Activated CD4-positive, alpha-beta T cell treated with anti-CD3 and anti-CD28 coated beads, Interleukin-10, Interleukin-2, amounts not matched to agents 100 ng/mL and 50 ng/mL, durations not matched to agents 16 hours and 8 hours (primary cell): ENCODE measurements at places on chromosomes 1 and 21.

GRCh38 chr1:228463009-228463558 lies 24.1 kb upstream of the RNF187 start:
- DNase-seq, result no peak

- no peak for DNase-seq
Measured at GRCh38 chr21:39576518-39577128, 36.1 kb upstream of the B3GALT5 start.

GRCh38 chr1:209104646-209105045 lies 478.9 kb upstream of the CAMK1G start:
- DNase-seq, result no peak

DNA sequence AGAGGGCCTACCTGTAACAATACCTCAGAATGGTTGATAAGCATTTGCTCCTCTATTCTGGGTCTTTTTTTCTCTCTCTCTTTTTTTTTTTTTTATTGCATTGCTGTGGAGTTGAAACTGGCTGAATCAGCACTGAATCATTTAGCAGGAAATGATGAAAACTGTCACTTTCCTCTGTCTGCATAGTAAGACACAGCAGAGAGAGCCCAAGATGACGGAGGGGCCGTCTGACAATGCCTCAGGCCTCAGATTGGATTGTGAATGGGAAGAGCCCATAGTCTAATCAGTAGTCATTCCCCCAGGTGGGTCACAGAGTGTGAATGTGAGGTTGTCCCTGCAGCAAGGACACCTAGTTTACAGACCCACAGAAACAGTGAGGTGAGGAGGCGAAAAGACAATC lies 193.2 kb upstream of the PLXNA2 start:
- DNase-seq, result peak; percentile 30

DNA sequence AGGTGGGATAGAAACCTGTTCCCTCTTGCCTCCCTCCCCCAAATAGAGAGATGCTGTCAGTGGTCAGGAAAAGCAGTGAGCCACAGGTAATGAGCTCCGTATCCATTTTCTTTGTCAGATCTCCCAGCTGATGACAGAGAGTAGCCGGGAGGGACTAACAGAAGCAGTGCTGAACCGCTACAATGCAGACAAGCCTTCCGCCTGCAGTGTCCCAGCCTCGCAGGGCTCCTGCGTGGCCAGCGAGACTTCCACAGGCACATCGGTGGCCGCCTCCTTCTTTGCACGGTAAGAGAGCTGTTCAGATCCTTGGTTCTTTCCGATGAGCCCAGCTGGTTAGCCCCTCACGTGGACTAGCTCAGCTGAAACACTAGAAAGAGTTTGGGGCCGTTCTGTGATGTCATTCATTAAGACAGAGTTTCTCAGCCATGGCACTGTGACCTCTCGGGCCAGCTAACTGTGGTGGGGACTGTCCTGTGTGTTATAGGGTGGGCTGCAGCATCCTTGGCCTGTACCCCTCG lies 264.7 kb downstream of the KIF26B start:
- DNase-seq, result no peak

DNA sequence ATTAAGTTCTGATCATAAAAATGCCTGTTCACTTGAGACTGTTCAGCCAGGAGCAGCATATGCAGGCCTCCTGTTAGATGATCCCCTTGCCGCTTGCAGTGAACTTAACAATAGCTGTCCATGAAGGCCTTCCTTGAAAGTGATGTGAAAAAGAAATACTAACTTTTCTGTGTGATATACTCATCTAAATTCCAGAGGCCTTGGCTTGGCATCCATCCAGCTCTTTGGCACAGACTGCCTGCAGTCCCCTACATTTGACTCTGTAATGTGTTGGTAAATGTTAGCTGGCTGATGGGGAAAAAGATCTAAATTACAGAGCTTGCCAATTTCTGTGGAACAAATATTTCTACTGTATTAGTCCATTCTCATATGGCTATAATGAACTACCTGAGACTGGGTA lies 73.7 kb downstream of the KCNK2 start:
- no peak for DNase-seq

DNA sequence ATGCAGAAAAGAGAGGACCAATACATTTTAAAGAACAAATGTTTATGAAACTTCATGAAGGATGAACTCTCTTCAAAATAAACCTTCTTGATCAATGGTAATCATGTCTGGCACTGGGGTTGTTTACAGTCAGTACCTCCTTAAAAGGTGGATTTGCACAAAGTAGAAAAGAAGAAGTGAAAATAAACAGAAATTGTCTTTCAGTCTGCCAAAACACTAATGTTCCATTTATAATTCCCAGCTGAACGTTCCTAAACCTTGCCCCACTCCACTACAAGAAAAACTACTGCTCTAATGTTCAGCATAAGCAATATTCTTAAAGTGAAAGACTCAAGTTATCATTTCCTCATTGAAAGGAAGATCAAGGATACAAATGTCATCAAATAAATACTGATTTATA lies 86.2 kb downstream of the EIF4G3 start:
- no peak for DNase-seq

DNA sequence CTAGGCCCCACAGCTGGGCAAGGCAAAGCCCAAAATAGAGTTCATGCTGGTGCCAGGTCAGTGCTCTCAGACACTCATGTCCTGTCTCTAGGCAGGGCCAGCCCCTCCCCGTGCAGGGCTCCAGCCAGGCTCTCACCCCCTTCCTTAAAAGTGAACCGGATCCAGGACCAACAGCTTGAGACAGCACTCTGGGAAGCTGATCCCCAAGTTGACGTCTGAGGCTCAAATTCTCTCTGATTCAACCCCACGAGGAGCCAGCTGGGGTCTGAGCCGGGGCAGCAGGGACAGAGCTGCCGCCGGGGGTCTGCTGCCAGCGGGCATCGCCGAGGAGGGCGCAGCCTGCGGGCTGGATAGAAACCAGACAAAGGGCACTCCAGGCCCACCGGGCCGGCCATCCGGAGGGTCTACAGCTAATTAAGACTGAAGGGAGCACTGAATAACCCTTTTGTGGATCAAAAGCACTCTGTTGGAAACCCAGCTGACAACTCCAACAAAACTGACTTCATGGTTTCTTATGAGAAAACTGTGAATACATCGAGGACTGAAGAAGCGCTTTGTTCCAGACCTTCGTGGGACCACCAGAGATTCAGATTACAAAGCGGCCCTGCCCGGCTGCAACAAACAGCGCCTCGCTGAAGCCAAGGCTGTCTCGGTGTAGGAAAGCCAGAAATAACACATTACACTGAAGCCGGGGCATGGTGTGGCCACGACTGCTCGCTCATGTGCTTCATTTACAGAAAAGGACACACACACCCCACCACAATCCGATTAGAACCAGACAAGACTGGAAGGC lies 95.8 kb downstream of the PSMG1 start:
- DNase-seq, result no peak

DNA sequence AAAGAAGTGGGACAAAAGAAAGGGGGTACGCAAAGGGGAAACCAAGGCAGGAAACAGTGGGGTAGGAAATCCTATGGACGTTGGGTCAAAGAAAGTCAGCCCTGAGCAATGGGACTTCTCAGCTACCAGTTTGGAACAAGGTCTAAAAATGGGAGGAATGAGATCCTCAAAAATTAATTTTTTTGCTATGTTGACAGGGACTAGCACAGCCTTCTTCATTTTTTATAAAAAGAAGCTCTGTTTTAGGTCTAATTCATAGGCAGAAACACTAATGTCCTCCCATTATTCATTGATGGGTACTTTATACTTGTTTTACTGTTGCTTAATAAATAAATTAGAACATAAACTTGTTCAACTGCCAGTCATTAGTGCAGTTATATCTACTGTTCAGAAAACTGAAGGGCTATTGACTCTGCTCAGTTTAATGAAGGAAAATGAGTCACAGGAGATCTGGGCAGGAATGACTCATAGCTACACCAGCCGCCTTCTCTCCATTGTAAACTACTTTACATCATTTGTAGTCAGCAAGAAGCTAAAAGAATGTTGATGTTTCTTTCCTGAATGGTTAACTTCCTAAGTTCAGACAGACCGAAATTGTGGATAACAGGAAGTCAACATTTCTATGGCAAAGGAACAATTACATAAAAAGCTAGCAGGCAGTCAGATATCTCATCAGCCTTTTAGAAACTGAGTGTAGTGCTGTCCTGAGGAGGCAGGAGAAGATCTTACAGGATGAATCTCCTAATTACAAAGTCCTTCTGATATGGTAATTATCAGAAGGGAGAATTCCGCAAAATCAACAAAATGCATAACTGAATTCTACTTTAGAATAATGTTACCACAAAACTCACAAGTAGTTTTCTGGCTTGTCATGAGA lies 356.4 kb upstream of the PKN2 start:
- DNase-seq, result peak; percentile 48

GRCh38 chr1:231315887-231316286 lies 21.8 kb downstream of the EXOC8 start:
- peak; percentile 50 for DNase-seq

GRCh38 chr1:15559189-15559810 lies 25.6 kb downstream of the AGMAT start:
- DNase-seq, result no peak

DNA sequence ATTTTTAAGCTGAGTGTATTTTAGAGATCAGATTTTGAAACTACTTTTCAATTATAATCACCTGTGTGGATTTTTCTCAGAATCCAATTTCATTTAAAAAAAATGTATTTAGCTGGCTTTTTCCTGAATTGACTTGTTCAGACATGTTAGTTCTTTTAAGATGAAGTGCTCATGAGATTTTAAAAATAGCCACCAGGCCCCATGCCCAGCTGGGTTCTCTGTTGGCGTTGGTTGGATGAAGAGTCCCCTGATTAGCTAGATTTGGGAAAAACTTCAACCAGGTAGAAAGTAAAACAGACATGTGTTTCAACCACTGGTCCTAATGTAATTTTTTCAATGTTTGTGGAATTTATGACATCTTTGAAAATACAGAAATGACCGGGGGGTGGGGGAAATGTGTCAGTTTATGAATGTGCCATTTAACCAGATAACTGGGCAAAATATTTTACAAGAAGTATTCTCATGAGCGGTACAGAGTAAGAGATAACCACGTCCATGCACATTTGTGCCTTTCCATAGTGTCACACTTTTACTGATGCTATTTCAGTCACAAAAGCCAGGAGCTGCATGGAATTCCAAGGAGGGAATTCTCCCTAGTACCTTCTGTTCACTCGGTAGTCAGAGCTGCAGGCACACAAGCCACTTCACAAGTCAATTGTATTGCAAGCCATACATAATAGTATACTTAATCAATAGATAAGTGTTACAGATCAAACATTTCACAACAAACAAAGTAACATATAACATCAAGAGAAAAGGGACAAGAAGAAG lies 51.1 kb downstream of the KCNK1 start:
- no peak for DNase-seq

GRCh38 chr1:92210701-92211100 lies 7.0 kb upstream of the C1orf146 start:
- no peak for DNase-seq

- DNase-seq, result no peak
Measured at GRCh38 chr1:2452201-2452931, 23.7 kb upstream of the PLCH2 start.

GRCh38 chr21:46559291-46559983 lies 45.4 kb downstream of the S100B start:
- peak; percentile 61 for DNase-seq

GRCh38 chr1:175129182-175129581 lies 61.5 kb downstream of the TNN start:
- no peak for DNase-seq

GRCh38 chr21:44485254-44485793 lies 30.0 kb downstream of the LRRC3 start:
- DNase-seq, result peak; percentile 36

- DNase-seq, result no peak
Measured at GRCh38 chr1:88680911-88681622, 3.0 kb upstream of the PKN2 start.

DNA sequence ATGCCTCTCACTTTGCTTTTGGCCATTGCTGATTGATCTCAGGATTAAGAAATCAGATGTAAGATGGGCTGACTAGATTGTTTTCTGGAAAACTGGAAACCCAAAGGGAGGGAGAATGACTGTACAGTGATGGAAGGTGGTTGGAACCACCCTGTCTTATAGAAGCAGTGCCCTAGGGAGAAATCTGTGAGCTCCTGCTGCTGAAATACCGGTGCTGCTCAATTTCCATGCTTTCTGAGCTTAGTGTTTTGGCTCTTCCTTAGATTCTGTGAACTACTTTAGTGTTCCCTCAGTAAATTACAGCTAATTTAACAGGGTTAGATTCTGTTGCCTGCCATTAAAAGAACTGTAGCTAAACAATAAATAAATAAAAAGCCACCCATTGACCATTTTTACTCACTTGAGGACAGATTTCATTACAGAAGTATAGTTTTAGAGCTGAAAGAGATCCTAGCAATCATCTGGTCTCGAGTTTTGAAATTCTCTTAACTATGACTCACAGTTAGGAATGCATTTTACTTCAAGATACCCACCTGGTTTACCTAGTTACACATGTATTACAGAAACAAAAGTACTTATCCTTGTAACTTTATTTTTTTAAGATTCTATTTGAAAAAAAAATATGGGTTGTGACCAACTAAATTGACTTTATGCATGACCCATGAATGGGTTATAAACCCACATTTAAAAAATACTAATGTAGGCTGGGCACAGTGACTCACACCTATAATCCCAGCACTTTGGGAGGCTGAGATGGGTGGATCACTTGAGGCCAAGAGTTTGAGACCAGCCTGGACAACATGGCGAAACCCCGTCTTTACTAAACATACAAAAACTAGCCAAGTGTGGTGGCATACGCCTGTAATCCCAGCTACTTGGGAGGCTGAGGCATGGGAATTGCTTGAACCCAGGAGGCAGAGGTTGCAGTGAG lies 33.2 kb downstream of the CAMSAP2 start:
- no peak for DNase-seq

- DNase-seq, result no peak
Measured at GRCh38 chr1:117821382-117821755, 108.1 kb downstream of the GDAP2 start.

DNA sequence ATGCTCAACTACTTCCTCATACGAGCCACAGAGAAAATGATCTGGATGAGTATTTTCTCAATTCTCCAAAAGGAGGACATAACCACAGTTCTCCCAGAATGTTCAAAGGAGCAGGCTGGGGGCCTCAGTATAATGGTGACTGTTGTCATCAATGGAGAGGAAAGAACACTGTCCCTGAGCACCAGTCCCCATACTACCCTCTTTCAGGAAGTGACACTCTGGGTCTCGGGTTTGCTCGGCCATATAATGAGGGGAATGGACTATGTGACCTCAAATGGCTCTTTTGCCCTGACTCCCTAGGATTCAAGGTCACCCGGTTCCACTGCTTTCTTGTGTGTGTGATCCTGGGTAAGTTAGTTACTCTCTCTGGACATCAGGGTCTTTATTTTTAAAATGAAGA lies 22.8 kb downstream of the SLC9A1 start:
- DNase-seq, result no peak

GRCh38 chr1:74453277-74453676 lies 59.1 kb downstream of the LRRC53 start:
- no peak for DNase-seq

DNA sequence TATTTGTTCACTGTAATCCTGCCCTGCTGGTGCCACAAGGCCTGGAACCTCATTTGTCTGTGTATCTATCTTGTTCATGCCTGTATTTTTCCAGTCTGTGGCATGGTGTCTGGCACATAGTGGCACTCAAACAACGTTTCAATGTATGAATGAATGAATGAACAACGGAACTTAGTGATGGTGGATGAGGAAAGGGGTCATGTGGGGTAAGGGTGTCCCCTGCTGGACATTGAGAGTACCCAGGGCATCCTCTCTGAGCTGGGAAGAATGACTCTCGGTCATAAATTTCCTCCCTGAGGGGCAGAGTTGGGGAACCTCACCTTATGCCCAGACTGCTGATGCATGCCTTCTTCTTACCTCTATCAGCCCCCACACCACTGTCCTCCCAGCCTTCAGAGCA lies 18.9 kb upstream of the ZNF683 start:
- DNase-seq, result peak; percentile 43
